Lower lobe of right lung (tissue), 2 donors: ENCODE measurements at places on chromosomes 3 and 15. TPM values are rescaled to one million over a fixed set of nuclear protein-coding genes. Genes with fewer than 3 reads are reported as not detected.

PRTG gene
- 10.5 TPM for total RNA-seq

FGF7 gene
- 24.2 TPM for total RNA-seq

KBTBD8 gene
- total RNA-seq, result 5.8 TPM

ARHGAP11A gene
- total RNA-seq, result 4.9 TPM

COPG1 gene
- total RNA-seq, result 150 TPM

RASL12 gene
- total RNA-seq, result 21.5 TPM

MST1 gene
- 17.5 TPM for total RNA-seq

CHRNA5 gene
- total RNA-seq, result 2.6 TPM

EIF4A2 gene
- 424 TPM for total RNA-seq

C3orf33 gene
- 3.6 TPM for total RNA-seq

CDHR4 gene
- total RNA-seq, result 9.6 TPM

TBC1D2B gene
- 69.8 TPM for total RNA-seq

CCDC54 gene
- total RNA-seq, result not detected

DNA sequence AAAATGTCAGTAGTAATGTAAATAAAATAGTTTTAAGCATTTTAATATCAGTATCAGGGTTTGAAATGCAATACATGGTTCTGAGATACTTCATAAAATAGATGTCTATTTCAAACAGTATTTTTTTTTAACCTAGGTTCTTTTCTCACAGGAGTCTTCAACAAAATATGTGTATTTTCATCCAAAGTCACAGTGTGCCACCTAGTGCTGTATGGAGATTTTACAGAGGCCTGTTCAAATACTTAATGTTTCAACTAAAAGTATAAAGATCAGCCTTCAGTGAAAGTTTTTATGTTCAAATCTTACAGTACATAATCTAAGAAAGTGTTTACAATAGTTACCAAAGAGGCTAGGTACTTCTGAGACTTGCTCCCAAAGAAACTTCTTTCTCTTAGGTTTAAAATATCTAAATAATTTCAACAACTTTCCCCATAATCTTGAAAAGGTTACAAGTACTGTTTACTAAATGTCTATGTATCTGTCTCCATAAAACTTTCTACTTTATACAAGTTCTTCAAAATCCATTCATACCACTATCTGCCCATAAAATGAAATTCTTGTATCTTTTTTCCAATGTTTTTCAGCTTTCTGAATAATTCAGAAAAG lies 38.3 kb downstream of the SCAPER start:
- H3K36me3 ChIP-seq, result no peaks in the 10 kb centered on the region
- no peaks in the 10 kb centered on the region for H3K27me3 ChIP-seq
- no peak overlapping the region for H3K27ac ChIP-seq

- peaks cover 5% of the 10 kb centered on the region for H3K36me3 ChIP-seq
- peaks cover 21% of the 10 kb centered on the region for H3K4me1 ChIP-seq
- H3K27ac ChIP-seq, result no peak overlapping the region
- no peak overlapping the region for H3K4me3 ChIP-seq
Measured at GRCh38 chr3:9949115-9949514, 3.1 kb downstream of the PRRT3 start.

DNA sequence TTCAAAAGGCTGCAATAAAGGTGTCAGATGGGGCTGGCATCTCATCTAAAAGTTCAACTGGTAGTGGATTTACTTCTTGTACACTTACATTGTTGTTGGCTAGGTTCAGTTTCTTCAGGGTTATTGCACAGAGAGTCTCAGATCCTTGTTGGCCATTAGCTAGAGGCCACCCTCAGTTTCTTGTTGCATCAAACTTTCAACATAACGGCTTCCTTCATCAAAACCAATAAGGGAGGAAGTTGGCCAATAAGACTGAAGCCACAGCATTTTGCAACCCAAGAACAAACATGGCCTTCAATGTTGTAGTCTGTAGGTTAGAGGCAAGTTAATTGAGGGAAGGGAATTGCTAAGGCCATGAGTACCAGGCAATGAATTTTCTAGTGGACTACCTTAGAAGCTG lies 218.0 kb downstream of the ZBBX start:
- no peak for DNase-seq
- H3K4me3 ChIP-seq, result no peak overlapping the region
- no peaks in the 10 kb centered on the region for H3K27me3 ChIP-seq
- no peaks in the 10 kb centered on the region for H3K4me1 ChIP-seq

- no peaks in the 10 kb centered on the region for H3K36me3 ChIP-seq
- peak overlapping the region; percentile 18 for H3K4me3 ChIP-seq
- no peak for DNase-seq
- H3K4me1 ChIP-seq, result peaks cover 37% of the 10 kb centered on the region
- H3K27ac ChIP-seq, result peak overlapping the region; percentile 33
- H3K27me3 ChIP-seq, result no peaks in the 10 kb centered on the region
Measured at GRCh38 chr15:57146506-57147201, 228.2 kb downstream of the TCF12 start.

DNA sequence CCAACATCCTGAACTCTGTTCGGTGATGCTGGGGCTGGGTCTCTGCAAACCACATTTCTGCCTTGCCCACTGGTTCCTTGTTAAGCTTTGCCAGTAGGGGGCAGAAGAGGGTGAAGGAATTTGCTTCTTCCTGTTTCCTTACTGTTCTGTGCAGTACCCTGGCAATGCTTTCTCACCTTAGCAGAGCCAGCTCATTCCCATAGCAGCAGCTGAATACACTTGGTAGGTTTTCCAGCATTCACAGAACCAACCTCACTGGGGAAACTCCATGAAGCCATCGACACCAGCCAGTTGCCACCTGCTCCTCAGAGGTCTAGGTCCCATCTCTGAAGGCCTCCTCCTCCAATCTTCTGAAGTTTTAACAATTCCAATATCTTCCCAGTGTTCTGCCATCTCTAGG lies 308.4 kb downstream of the PDCD6IP start:
- no peak overlapping the region for H3K27ac ChIP-seq
- no peaks in the 10 kb centered on the region for H3K27me3 ChIP-seq
- H3K4me3 ChIP-seq, result no peak overlapping the region

- no peaks in the 10 kb centered on the region for H3K27me3 ChIP-seq
- H3K27ac ChIP-seq, result peak overlapping the region; percentile 10
- no peak for DNase-seq
- no peak overlapping the region for H3K4me3 ChIP-seq
- H3K36me3 ChIP-seq, result peaks cover 23% of the 10 kb centered on the region
Measured at GRCh38 chr3:194586836-194587235, 46.4 kb downstream of the TMEM44 start.

DNA sequence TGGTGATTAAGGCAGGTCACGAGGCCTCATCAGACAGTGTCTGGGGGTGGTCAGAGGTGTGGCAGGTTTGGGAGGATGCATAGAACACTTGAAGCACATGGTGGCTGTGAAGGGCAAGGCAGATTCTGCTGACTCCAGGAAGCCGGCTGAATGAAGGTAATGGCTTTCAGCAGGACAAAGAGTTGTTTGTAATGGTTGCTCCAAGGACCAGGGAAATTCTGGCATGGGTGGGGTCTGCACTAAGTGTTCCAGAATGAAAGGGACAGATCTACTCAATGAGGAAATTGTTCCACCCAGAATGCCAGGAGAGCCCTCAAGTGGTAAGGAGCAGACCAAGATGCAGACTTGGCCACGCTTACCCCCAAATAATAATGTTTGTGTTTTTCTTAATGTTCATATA lies 70.7 kb upstream of the ACAD9 start:
- no peak for DNase-seq
- H3K27me3 ChIP-seq, result no peaks in the 10 kb centered on the region
- peak overlapping the region; percentile 21 for H3K27ac ChIP-seq
- H3K36me3 ChIP-seq, result peaks cover 90% of the 10 kb centered on the region
- no peak overlapping the region for H3K4me3 ChIP-seq
- peaks cover 53% of the 10 kb centered on the region for H3K4me1 ChIP-seq

- H3K27ac ChIP-seq, result no peak within 1 kb of the TSS
- H3K4me3 ChIP-seq, result no peak within 1 kb of the TSS
- no peaks in the 10 kb centered on the region for H3K36me3 ChIP-seq
- peaks cover 16% of the 10 kb centered on the region for H3K4me1 ChIP-seq
Measured at GRCh38 chr3:42266085-42266484, at the start of gene CCK. TSS of gene CCK (minus strand) at chr3:42266185. CDS start at chr3:42263630, 2,555 bp downstream.

DNA sequence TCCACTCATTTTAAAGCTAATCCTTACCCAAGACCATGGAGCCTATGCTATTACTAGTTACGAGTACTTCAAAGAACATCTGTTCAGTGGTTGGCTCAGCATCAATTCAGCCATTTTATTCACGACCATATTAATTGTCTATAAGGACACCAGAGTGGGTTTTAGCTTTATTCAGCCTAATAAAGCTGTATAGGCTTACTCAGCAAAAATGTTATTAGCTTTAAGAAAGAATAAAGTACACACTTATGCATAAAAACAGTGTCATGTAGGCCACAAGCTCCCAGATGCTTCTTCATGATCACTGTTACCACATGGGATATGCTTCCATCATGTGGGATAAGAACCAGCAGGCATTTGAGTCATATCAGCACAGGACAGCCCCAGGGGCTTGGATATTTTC lies 87.4 kb upstream of the GPR149 start:
- no peak overlapping the region for H3K4me3 ChIP-seq
- no peaks in the 10 kb centered on the region for H3K36me3 ChIP-seq
- no peaks in the 10 kb centered on the region for H3K4me1 ChIP-seq
- H3K27me3 ChIP-seq, result no peaks in the 10 kb centered on the region

GRCh38 chr15:62758126-62758951 lies 284.2 kb upstream of the TPM1 start:
- H3K27me3 ChIP-seq, result no peaks in the 10 kb centered on the region
- no peak for DNase-seq
- peaks cover 6% of the 10 kb centered on the region for H3K36me3 ChIP-seq
- peaks cover 11% of the 10 kb centered on the region for H3K4me1 ChIP-seq
- H3K4me3 ChIP-seq, result no peak overlapping the region
- H3K27ac ChIP-seq, result no peak overlapping the region

GRCh38 chr15:59436774-59437141 lies 1.2 kb upstream of the FAM81A start:
- peaks cover 22% of the 10 kb centered on the region for H3K27me3 ChIP-seq
- DNase-seq, result no peak
- H3K36me3 ChIP-seq, result no peaks in the 10 kb centered on the region
- peaks cover 18% of the 10 kb centered on the region for H3K4me1 ChIP-seq
- no peak overlapping the region for H3K4me3 ChIP-seq

- peaks cover 52% of the 10 kb centered on the region for H3K4me1 ChIP-seq
- H3K36me3 ChIP-seq, result no peaks in the 10 kb centered on the region
- H3K27ac ChIP-seq, result peak overlapping the region; percentile 95
- peaks cover 7% of the 10 kb centered on the region for H3K27me3 ChIP-seq
Measured at GRCh38 chr3:159761848-159762635, 226.6 kb upstream of the IL12A start.

GRCh38 chr3:67077656-67078055 lies 79.5 kb downstream of the KBTBD8 start:
- H3K27ac ChIP-seq, result no peak overlapping the region
- no peaks in the 10 kb centered on the region for H3K36me3 ChIP-seq
- DNase-seq, result no peak
- no peaks in the 10 kb centered on the region for H3K4me1 ChIP-seq
- no peaks in the 10 kb centered on the region for H3K27me3 ChIP-seq

DNA sequence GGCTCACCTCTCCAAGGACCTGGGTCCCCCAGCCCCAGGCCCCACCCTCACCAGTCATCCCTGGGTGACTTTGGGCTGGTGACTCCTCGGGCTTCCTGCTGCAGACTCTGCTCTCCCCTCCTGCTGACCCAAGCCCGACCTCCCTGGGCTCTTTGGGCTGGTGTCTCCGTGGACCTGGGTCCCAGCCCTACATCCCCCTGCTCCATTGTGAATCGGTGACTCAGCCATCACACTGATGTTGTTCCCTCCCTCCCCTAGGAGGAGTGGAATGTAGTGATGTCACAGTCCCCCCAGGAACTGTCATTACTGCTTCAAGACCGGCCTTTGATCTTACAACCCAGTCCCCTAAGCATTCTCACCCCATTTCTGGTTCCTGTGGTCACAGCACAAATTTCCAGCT lies 83.7 kb downstream of the ADAMTS7 start:
- H3K4me1 ChIP-seq, result no peaks in the 10 kb centered on the region
- no peaks in the 10 kb centered on the region for H3K27me3 ChIP-seq
- H3K36me3 ChIP-seq, result no peaks in the 10 kb centered on the region
- no peak for DNase-seq
- H3K4me3 ChIP-seq, result no peak overlapping the region

GRCh38 chr3:157913741-157914150 lies 192.5 kb downstream of the SHOX2 start:
- H3K27me3 ChIP-seq, result no peaks in the 10 kb centered on the region
- DNase-seq, result no peak
- H3K4me3 ChIP-seq, result no peak overlapping the region
- no peaks in the 10 kb centered on the region for H3K4me1 ChIP-seq
- H3K36me3 ChIP-seq, result no peaks in the 10 kb centered on the region
- H3K27ac ChIP-seq, result no peak overlapping the region

DNA sequence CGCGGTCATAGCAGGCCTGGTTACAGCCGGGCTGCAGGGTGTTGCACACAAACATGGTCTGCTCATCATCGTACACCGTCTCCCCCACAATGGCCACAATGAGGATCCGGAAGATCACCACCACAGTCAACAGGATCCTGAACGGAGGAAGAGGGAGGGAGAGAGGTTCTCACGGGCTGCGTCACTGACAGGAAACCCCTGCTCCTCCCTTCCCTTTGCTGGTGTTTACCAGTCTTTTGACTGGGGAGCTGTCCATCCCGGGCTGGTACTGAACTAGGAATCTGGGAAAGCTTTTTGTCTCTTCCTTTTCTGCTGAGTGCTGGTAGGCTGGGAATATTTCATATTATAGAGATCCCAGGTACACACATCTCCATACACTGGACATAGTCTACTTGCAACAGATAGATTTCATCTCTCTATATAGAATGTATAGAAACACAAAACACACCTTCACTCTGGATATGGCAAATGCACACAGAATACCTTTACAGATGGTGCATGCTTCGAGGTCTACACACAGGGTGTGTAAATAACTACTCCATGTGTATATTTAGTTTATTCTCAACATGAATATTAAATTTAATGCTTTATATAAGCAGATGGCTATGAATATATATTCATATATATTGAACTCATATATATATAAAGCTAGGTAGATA lies 1.4 kb downstream of the GJD2 start:
- peaks cover 61% of the 10 kb centered on the region for H3K27me3 ChIP-seq
- DNase-seq, result no peak
- no peaks in the 10 kb centered on the region for H3K36me3 ChIP-seq
- no peak overlapping the region for H3K27ac ChIP-seq
- H3K4me1 ChIP-seq, result peaks cover 7% of the 10 kb centered on the region
- no peak overlapping the region for H3K4me3 ChIP-seq

GRCh38 chr3:51929420-51930003 lies 12.2 kb downstream of the RRP9 start:
- peaks cover 22% of the 10 kb centered on the region for H3K36me3 ChIP-seq
- no peak for DNase-seq
- no peaks in the 10 kb centered on the region for H3K4me1 ChIP-seq
- H3K27ac ChIP-seq, result no peak overlapping the region
- H3K27me3 ChIP-seq, result no peaks in the 10 kb centered on the region
- no peak overlapping the region for H3K4me3 ChIP-seq

DNA sequence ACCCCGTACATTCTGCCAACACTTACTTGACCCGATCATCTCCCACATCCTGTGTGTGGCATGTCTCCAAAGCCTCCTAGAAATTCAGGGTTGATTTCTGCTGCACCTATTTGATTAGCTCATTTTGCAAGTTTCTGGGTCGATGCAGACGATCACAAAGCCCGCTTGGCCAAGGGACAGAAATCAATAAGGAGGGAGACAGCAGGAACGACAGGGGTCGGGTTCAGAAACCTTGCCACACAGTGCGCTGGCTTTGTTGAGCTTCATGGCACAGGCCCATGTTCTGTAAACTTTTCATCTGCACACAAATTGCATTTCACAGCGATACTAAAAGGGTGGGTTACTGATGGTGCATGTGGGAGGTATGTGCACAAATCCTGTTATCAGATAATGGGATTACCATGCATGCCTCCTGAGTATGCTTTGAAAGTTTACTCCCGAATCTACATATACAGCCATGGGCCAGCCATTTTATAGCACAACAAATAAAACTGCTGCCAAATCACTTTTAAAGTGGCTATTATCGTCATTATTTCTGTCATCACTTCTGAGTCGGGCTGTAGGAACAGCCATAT lies 95.9 kb upstream of the ATP11B start:
- peaks cover 4% of the 10 kb centered on the region for H3K27me3 ChIP-seq
- no peaks in the 10 kb centered on the region for H3K4me1 ChIP-seq
- H3K4me3 ChIP-seq, result no peak overlapping the region
- no peaks in the 10 kb centered on the region for H3K36me3 ChIP-seq
- no peak overlapping the region for H3K27ac ChIP-seq
- DNase-seq, result no peak
